ENCODE measurements at places on chromosomes 1 and 21.

DNA sequence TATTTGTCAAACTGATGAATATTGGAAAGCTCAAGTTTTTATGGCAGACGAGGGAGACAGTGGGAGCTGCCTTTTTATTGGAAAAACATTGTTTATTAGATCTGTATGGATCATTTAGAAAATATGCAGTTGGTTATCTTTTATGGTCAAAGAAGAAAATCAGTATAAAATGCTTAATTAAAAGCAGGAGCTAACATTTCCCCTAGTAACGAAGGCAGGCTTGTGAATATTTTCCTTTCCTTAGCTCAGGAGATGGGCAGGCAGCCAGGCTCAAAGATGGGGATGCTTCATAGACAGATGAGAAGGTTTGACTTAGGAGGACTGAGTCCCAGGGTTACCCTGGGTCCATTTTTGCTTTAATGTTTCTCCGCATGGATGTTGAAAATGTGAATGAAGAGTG lies 26.0 kb downstream of the ROR1 start:
- DNase-seq, result no peak

GRCh38 chr1:46603481-46603857 lies 599 bp downstream of the MKNK1 start:
- no peak for DNase-seq

DNA sequence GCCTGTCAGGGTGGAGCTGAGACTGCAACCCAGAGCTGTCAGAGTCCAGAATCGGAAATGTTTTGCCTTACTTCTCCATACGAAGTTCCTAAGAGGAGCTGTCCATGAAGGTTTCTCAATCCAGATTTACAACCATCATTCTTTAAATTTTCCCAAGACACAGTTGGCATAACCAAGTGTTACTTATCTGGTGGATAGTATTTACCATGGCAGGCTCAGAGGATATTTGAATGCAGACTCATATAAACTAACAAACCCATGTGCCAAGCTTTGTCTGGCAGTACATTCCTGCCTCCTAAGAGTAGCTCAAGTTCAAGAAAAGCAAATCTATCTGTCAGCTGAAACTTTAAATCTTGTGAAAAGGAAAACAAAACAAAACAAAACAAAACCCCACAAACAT lies 267.9 kb downstream of the ZNF326 start:
- no peak for DNase-seq

GRCh38 chr1:182415789-182416188 lies 15.3 kb upstream of the TEDDM1 start:
- DNase-seq, result no peak

- DNase-seq, result no peak
These were observed 6.4 kb upstream of the EDN2 start for GRCh38 chr1:41490911-41491310.

DNA sequence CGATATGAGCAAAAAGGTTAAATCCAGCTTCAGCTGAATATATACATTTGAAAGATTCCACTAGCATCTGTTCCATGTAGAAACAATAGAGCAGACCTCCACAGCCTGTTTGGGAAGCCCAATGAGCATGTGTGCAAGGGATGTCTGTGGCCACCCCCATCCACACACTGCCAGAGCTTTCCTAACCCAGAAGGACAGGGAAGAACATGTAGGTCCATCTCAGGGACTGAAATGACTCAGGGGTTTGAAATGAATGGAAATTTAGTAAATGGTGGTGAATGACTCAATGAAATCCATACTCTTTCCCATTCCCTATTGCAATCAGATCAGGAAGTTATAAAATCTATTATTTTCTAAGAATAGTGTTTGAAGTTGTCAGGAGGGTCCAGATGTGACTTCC lies 397.2 kb downstream of the DUSP10 start:
- DNase-seq, result no peak

GRCh38 chr1:1332031-1332755 lies 1.1 kb downstream of the TAS1R3 start:
- no peak for DNase-seq

All from esophagus squamous epithelium (tissue), 5 donors.